ENCODE measurements at places on chromosomes 6 and 20.

- DNase-seq = no peak
These were observed 183.0 kb upstream of the MMS22L start for GRCh38 chr6:97465877-97466561.

GRCh38 chr20:5509803-5510202, 193.0 kb upstream of the PROKR2 start:
- DNase-seq = no peak

- DNase-seq = no peak
These were observed 8.7 kb downstream of the SASH1 start for GRCh38 chr6:148351309-148351708.

- DNase-seq = no peak
These were observed 103.7 kb upstream of the TMEM170B start for GRCh38 chr6:11433860-11434259.

DNA sequence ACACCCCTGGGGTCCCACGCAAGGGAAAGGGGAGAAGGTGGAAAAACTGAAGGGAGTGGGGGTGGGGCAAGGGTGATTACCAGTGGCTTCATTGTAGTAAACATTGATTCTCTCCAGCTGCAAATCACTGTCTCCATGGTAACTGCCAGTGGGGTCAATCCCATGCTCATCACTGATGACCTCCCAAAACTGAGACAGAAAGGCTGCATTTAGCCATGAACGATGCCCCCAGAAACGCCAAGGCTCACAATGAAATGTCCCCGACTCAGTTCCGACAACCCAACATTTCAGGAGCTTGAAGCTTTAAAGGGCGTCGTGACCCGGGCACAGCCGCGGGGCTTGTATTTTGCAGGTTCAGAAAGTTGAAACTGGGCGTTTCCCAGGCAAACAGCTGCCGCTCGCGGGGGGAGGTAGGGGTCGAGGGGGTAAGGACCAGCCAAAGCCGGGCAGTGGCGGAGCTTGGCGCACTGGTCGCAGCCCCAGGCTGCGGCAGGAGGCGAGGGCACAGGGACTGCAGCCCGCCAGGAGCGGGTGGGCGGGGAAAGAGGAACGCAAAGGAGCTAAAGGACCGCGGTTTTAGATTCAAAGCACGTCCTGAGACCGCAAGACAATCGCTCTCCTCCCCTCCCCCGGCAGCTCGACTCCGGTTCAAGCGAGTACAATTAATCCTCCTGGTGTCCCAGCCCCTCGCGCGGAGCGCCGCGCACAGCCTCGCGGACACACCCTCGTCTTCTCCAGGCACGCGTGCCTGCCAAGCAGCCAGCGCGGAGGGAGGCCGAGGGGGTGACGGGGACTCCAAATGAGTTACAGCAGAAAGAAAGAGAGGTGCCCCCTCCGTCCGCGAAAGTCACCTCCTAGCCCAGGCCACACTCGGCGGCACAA, 731 bp downstream of the TUBB2B start:
- no peak for DNase-seq

GRCh38 chr6:42450477-42451332, 1.0 kb downstream of the TRERF1 start:
- DNase-seq = peak; percentile 17

DNA sequence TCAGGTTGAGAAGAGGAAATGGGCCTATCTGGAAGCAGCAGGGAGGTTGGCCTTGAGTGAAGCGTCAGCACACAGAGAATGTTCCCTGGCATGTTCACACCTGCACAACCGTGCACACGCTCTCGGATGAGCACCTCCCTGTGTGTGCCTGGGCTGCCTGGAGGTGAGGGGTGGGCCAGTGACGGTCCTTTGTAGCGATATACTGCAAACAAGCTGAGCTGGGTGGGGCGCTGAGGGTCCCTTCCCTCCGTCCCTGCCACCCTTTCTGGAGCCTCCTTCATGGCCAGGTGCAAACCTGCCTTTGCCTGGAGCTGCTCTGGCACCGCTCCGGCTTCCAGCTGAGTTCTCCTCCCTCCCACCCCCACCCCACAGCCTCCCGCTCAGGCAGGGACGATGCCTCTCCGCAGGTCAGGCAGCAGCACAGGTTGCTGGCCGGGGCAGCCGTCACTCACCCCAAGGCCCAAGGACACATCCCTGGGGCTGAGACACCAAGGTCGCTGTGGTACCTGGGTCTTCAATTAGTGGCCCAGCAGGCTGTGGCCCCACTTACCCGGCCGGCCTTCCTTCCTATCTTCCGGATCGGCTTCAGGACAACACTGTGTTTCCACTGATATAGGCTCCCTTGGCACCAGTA, 111.6 kb downstream of the ERMARD start:
- DNase-seq = no peak

DNA sequence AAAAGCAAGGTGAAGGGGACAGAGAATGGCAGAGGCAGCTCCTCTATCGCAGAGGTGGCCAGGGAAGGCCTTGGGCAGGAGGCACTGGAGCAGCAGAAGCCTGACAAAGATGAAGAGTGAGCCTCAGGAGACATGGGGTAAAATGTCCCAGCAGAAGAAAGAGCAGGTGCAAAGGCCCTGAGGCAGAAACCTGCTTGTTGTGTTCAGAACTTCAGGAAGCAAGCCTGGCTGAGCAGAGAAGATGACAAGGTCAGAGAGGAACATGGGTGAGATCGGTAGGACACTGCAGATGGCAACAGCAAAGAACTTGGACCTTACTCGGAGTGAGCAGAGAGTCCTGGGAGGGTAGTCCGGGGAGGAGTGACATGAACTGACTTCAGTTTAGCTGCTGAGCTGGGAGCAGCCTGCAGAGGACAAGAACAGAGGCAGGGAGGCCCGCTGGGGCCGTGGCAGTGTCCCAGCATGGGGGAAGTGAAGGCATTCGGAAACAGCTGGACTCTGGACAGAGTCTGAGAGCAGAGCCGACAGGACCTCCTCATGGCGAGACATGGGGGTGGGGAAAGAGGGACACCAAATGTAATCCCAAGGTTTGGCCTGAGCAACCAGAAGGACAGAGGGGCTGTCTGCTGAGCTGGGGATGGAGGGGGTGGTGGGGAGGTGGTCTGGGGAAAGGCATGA, 106.3 kb downstream of the PREX1 start:
- no peak for DNase-seq

DNA sequence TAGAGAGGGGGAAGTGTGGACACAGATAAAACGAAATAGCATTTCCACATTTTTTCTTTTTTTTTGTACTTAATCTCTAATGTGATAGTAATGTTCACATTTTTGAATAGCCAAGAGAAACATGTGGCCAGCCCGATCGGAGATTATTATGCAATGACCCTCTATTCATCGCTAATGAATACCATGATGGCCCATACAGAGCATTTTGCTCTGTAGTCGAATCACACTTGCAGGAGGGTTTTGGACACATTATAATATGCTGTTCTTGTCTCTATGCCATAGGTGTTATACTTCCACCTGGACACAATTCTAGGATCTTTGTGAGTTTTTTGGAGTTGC, 60.1 kb downstream of the MTHFD1L start:
- no peak for DNase-seq

DNA sequence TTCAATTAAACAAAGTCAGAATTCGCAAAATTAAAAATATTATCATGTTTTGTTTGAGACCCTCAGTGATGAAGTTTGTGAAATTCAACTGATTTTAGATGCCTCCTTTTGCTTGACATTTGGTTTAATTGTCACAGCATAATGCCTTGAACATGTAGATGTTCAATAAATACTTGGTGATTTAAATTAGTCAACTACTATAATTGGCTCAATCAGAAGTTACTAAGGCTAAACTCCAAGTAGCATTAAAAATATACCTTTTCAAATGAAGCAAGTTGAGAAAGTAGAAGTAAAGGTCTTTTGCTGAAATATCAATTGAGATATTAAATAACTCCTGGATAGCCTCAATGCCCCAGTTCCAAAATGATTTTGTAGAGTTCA, 145.8 kb upstream of the AKIRIN2 start:
- no peak for DNase-seq

DNA sequence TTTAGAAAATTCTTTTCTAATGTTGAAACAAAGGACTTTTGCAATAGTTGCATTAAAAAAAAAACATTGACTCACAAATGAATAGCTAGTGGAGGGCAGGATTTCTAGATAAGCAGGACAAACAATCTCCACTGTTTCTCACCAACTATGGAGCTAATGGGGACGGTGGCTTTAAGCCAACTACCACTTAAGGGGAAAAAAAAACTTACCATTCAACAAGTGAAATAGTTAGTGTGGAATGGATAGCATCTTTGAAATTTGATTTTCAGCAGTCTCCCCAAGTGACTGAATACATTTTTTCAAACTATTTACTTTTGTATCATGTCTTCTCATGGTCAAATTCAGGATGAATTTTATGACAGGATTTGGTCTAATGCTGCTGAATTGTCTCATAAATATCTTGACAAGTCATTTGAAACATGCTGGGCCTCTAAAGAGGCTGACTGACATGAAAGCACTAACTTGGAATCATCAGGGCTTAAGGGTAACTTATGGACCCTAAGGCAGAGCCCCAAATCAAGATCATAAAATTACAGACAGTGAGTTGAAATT, 100.5 kb downstream of the EYA4 start:
- DNase-seq = no peak

DNA sequence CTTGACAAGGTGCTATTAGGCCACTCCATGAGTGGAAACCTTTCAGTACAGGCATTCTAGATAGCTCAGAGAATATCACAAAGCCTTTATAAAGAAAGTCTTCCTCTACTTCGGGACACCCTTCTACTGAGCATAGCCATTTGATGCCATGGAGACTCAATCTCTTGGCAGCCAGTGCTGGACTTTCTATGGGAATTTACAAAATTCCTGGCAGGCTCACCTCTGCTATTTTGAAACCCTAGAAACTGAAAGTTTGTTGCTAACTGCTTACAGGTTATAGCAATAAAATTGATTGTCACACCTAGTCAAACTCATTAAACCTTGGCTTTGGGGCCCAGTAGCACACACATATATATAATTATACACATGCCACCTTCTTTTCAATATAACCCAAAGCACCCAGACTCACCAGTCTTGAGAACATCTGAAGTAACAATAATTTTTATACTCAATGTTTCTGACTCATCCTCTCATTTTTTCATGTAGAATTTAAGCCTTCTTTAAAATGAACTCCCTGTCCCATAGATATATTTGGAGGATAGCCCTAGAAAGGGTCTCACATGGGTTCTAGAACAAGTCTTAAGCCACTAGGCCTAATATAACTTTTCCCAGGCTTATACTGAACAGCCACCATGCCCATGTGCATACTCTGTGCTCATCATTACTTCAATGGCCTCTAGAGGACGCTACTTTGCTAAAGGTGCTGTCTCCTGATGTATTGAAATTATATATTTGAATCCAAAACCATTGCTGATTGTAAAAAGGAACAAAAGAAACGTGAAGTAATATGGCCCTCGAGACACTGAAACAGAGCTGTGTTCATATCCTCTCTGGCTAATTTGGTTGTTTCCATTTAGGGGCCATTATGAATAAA, 368.1 kb upstream of the MARCKS start:
- DNase-seq = no peak
